NCI-H748 treated with DMSO at 0.1 percent for 48 hours (cell line): ENCODE measurements at places on chromosomes 5 and 9.

GRCh38 chr5:133147815-133148567, 96.2 kb downstream of the HSPA4 start:
- no peak for DNase-seq

DNA sequence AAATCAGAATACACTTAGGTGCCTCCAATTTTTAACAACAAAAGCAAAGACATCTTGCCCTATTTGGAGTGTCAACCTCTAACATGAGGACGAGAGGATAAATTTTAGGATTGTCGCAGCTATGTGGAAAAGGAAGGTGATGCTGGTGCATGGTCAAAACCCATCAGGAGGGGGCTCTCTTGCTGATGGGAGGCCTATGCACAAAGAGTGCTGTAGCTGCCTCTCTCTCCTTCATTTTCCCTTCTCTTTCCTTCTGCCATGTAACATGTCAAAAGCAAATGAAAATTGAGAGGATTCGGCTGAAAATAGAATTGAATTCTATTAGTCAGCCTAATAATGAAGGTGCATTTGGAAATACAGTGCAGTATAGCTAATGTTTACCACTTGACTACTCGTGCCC, 578.7 kb upstream of the ZNF462 start:
- DNase-seq = no peak

- no peak for DNase-seq
Observed at GRCh38 chr9:114953959-114954358, 23.6 kb upstream of the TNFSF8 start.

DNA sequence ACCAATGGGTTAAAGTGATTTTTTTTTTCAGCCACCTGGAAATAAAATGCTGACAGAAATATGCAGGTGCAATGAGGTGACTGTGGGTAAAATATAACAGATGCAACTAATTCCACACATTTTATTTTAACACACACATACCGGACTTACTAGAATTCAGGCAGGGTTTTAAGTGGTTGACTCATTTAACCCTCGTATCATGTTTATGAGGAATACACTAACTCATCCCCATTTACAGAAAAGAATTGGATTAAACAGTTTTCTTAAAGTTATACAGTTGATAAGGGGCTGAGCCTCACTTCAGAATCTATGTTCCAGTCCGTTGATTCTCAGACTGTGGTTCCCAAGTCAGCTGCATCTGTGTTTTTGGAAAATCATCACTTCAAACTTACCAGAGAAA, 207.5 kb downstream of the CHSY3 start:
- DNase-seq = no peak

DNA sequence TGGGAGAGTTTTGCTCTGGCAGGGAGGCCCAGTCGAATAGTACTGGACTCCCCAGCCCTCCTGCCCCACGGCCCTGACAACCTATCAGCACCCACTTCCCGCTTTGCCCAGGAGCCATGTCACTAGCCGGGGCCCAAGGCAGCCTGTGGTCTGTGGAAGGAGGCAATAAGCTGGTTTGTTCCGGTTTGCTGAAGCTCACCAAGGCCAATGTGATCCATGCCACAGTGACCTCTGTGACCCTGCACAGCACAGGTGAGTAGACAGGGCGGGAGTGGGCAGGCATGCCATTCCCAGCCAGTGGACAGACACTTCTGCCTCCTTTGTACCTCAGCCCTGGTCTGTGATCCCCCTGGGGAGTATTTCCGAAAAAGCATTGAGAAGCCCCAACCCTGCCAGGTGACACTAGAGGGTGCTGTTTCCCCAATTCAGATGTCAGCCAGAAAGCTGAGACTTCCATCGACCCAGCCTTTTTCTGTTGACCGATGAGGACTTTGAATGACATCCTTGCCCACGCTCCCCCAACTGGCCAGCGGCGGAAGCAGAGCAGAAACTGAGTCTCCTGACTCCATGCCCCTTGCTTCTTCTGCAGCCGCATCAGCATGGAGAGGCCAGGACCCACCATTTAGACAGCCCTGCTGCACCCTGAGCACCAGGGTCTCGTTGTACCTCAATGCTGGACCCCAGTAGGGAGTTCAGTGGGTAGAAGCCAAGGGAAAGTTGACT, 9.6 kb downstream of the PCYOX1L start:
- DNase-seq = peak; percentile 52

- peak; percentile 31 for DNase-seq
Observed at GRCh38 chr5:71873191-71873591, 154.1 kb downstream of the CARTPT start.

DNA sequence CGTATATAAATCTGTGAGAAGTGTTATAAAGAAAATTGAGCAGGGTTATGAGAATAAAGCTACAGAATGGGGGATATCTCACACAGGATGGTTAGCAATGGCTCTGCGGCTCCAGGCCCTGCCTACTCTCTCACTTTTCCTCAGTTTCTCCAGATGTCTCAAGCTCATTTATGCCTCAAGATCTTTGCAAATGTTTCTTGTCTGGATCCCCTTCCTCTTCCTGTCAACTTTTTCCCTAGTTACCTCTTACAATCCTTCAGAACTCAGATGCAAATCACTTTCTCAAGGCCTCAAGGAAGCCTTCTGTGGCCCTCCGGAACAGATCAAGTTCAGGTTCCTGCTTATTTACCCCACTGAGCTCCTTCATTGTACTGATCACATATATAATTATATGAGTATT, 386.4 kb downstream of the RAB3C start:
- DNase-seq = no peak

GRCh38 chr5:56564541-56565282, 250.6 kb upstream of the MAP3K1 start:
- no peak for DNase-seq

GRCh38 chr5:136062366-136063274, 33.8 kb downstream of the TGFBI start:
- no peak for DNase-seq

DNA sequence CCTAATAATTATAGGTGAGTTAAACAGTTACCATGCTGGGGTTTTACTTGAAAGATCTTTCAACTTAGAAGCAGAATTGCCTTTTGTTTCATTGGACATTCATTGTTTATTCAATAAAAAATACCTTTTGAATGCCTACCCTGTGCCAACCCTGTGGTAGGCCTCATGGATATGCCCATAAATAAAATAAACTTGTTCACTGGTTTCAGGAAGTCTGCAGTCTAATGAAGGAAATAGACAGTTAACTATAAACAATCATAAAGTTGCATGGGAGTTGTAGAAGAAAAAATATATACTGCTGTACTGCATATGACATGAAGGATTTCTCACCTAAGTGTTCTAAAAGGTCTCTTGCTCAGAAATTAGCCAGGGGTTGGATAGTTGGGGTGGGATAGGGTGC, 5.3 kb upstream of the GPR21 start:
- DNase-seq = no peak

DNA sequence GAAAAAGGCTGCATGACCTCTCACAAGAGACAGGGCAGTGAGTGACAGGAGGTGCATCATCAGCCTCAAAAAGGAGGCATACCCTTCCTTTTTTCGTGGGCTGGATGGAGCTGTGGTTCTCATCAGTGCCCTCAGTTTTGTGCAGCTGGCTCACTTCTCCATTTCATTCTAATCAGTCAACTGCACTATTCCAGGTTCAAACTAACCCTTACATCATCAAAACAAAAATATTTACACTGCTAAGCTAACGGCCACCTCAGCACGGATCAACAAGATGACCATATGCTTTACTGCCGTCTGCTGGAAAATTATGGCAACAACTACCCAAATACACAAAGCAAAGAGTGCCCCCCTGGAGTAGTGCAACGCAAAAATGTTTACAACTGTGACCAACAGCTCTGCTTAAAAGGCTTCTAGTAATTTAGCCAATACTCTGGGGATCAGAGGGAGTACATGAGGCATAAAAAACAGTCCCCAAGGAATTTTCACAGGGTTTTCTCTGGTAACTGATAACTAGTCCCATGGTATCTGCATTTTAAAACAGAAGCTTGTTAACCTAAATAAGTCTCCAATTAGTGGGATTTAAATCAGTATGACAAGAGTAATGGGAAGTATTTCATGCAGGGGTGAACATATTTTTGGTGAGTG, 10.8 kb downstream of the KCNV2 start:
- DNase-seq = peak; percentile 84

- no peak for DNase-seq
Observed at GRCh38 chr9:112051812-112052211, 123.3 kb downstream of the SUSD1 start.

DNA sequence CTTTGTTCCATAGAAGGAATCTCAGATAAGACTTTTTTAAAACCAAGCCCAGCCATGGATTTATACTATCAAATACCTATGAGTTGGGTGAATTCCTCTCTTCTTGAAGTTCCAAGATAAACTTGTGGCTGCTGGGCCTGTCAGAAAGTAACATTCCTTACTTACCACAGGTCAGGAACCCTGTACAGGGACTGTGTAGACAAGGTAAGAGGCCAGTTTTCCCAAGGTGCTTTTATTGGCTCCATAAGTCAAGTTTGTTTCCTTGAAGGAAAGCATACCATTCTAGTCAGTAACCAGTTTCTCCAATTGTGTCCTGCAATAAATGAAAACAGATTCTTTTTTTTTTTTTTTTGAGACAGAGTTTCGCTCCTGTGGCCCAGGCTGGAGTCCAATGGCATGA, 8.8 kb upstream of the CLTB start:
- no peak for DNase-seq

- no peak for DNase-seq
Observed at GRCh38 chr5:4651806-4652565, 488.1 kb upstream of the ADAMTS16 start.

GRCh38 chr9:137046088-137046787, at the start of gene NPDC1:
TSS of gene NPDC1 (minus strand) at chr9:137046177. CDS start at chr9:137045989, 188 bp downstream.
- peak; percentile 64 for DNase-seq

DNA sequence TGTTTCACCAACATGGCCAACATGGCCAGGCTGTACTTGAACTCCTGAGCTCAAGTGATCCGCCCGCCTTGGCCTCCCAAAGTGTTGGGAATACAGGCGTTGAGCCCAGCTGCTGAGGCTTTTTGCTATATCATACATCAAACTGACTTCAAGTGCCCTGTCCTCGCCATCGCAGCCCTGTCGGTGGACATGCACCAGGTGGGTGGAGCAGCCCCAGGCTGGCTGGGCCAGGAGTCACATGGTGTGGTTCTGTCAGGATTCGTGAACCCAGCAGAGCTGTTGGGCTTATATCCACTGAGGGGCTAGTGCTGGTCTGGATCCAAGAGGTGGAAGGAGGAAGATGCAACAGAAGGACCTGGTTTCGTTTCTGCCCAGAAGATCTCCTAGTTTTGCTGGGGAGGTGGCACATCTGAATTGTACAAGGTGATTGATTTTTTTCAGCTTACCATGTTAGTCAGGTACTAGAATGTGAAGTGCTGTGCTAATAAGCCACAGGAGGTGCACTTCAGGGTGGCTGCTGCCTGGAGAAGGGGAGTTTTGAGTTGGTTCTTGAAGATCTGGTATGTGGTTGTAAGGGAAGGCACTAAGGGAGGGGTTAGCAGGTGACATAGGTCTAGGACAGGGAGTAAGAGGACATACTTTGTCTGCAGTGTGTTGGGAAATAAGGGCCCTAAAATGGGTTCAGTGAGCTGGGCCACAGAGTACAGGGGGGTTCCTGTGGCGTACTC, 16.1 kb downstream of the PCBD2 start:
- no peak for DNase-seq

GRCh38 chr9:86639287-86639686, 285.1 kb upstream of the TUT7 start:
- DNase-seq = no peak

- no peak for DNase-seq
Observed at GRCh38 chr9:89626741-89627265, 22.0 kb downstream of the GADD45G start.

GRCh38 chr9:6852243-6852963, 94.6 kb downstream of the KDM4C start:
- DNase-seq = no peak

DNA sequence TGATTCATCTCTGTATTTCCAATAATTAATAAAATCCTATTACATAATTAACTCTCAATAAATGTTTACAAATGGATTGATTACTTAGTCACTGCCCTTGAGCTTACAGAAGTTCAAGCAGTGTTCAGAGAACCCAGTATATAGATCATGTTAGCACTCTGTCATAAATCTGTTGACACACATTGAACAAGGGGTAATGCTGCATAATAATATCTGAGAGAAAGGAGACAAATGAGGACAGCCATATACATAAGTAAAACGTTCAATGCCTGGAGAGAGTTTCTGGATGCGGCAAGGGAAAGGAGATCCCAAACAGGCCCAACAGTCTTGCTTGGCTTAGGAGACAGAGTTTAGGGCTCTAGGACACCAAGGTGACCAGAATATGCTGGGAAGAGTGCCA, 270.2 kb downstream of the FBXL17 start:
- DNase-seq = no peak

- DNase-seq = peak; percentile 35
Observed at GRCh38 chr9:114507726-114508125, 2.5 kb upstream of the WHRN start.

GRCh38 chr9:116181853-116182610, 28.4 kb downstream of the PAPPA start:
- no peak for DNase-seq

- DNase-seq = no peak
Observed at GRCh38 chr5:158570502-158570901, 529.2 kb downstream of the EBF1 start.

- no peak for DNase-seq
Observed at GRCh38 chr9:21696411-21696871, 106.0 kb upstream of the MTAP start.

DNA sequence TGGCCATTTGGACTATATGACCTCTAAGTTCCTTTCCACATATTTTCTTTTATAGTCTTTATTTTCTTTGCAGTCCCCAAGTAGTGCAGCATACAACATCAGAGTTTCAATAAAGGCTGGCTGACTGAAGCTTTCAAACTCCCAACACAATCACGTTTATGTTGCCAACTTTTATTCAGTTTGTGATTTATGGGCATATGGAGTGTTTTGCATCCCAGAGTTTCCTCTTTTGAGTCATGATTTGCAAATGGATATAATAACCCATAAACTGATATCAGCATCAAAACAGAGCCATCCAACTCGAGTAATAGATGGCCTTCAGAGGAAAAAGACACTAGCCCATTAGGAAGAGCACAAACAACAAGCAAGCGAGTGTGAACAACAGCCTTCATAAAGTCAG, 414.0 kb downstream of the ELAVL2 start:
- DNase-seq = no peak

DNA sequence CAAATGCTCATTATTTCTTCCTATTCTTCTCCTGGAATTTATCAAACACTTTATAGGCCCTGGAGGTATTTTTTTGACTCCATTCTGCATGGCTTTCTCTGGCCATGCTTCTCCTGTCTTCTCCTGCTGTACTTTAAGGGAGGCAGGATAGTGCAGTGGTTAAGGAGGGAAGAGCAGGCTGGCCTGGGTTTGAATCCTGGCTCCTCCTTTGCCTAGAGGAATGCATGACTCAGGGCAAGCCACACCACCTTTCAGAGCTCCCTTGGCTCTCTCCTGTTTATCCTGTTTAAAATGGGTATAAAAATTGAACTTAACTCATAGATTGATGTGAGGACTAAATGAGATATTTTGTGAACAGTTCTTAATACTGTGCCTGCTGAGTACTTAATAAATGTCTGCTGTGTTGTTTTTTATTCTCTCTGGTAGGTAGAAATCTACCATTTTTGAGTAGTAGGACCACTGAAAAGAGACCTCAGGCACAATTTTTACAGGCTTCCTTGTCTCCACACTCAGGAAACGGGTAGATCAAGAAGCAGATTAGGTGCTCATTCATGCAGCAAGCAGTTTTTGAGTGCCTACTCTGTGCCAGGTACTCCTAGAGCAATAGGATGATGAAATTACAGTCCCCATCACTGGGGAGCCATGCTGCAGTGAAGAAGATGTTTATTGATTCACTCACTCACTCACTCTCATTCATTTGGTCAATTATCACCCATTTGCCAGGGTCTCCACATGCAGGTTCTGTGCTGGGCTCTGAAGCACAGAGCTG, 32.7 kb upstream of the ARAP3 start:
- no peak for DNase-seq
